ENCODE measurements at places on chromosomes 2 and 18.

- DNase-seq: no peak
Observed at GRCh38 chr2:23347471-23348092, 37.4 kb upstream of the KLHL29 start.

- DNase-seq: no peak
Observed at GRCh38 chr2:54924121-54924520, 126.1 kb downstream of the RTN4 start.

- no peak for DNase-seq
Observed at GRCh38 chr2:49973436-49973835, 819.1 kb upstream of the FSHR start.

GRCh38 chr2:8393506-8393905 is 288.4 kb upstream of the ID2 start:
- no peak for DNase-seq

- DNase-seq: no peak
Observed at GRCh38 chr2:23107327-23107941, 277.5 kb upstream of the KLHL29 start.

DNA sequence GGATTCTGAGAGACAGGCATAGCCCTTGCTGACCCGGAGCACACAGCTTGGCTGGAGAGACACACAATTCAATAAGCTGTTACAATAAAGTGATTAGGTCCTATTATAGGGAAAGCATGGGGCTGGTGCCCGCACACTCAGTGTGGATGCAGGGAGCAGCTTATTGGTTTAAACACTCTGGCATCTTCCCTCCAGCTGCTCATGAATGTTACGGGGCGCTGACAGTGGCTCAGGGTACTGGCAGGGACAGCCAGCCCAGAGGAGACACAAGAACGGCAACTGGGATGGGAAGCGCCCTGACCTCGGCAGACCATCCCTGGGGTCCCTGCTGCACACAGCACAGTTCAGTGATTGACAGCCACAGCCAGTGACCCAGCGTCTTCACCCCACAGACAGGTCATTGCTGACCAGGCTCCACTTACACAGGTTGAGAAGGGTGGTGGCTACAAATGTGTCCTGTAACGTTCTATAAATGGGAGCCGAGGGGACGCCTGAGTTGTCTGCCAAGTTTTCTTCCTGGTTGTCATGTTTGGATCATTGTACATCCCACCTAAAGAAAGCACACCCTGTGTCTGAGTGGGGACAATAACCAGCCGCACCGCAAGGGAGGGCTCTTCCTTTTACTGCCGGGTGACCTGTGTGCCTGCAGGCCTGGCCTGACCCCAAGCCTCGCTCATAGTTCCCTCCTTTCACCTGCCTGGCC is 60.3 kb downstream of the SH3BP4 start:
- no peak for DNase-seq

- no peak for DNase-seq
Observed at GRCh38 chr18:28588884-28589549, 412.1 kb upstream of the CDH2 start.

DNA sequence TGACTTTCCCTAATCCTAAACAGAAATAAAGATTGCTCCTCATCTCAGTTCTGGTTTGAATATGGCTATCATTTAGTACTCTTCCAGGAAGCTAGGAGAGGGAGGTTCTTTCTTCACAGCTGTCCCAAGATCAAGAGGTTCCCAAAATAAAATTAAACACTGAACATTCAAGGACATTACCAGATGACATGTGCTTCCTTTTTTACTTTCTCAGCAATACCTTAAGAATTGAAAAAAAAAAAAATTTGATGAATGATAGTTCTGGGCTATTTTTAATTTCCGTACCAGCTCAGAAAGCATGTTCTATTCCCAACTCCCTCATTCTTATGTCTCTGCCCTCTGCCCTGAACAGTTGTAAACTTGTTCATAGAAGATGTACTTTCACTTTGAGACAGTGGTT is 61.7 kb upstream of the MYL1 start:
- DNase-seq: no peak

DNA sequence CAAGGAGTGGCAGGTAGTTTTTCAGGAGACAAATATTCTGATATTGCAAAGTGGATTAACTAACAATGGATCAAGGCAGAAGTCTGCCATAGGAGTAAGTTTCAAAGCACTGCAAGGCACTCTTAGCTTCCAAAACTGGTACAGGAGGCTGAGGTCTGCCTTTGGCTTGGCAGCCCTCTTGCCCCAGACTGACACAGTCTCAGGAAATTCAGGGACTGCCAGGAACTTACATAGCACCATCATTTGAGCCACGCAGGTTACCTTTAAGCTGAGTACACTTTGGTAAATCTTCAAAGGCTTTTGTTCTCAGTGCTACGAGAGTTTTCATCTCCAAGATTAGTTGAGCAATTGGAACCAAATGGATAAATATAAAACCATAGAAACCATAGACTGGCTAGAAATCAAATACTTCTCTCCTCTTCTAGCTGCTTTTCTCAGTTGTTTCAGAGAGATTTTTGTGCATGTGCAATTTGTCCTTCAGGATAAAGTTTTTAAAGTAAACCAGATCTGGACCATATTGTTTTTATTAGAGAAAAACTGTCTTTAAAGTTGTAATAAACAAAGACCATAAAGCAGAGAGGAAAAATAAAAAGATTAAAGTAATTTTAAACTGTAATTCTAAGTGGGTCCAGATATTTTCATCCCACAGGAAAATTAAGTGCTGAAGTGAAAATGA is 18.8 kb downstream of the ANKRD29 start:
- no peak for DNase-seq

- no peak for DNase-seq
Observed at GRCh38 chr2:85468096-85468703, 49.7 kb downstream of the SH2D6 start.

DNA sequence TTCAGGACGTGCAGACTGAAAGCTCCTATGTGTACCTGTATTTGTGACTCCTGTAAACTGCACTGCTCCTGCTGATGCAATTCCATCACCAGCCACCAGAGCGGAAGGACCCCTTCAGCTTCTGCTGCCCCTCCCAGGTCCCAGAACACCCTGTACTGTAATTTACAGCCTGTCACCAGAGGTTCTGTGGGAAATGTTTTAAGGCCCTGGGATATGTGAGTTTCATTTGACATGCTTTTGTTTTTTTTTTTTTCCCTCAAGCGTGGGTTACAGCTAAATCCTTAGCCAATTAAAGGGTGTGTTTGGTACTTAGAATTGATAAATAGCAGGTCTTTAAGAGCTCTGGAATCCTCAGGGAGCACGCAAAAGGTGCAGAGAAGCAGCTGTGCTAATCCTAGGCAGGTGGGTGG is 79.4 kb downstream of the KCTD1 start:
- peak; percentile 6 for DNase-seq

- DNase-seq: no peak
Observed at GRCh38 chr18:23179416-23179815, 44.1 kb downstream of the CABLES1 start.

- DNase-seq: no peak
Observed at GRCh38 chr2:27638037-27638637, 9.3 kb downstream of the GPN1 start.

- DNase-seq: no peak
Observed at GRCh38 chr18:47287911-47288585, 36.6 kb upstream of the SKOR2 start.

Data from stimulated activated naive CD8-positive, alpha-beta T cell treated with anti-CD3 and anti-CD28 coated beads, Interleukin-15, Interleukin-2, amounts not matched to agents 100 U/mL and 50 U/mL, for 24 hours (primary cell).